CD8-positive, alpha-beta memory T cell (primary cell): ENCODE measurements at places on chromosomes 11 and 22. TPM values are rescaled to one million over a fixed set of nuclear protein-coding genes. Genes with fewer than 3 reads are reported as not detected.

- H3K27ac ChIP-seq, result no peak within 1 kb of the TSS
- DNase-seq, result no peak
- H3K36me3 ChIP-seq, result no peaks in the 10 kb centered on the region
- no peak within 1 kb of the TSS for H3K4me3 ChIP-seq
- H3K4me1 ChIP-seq, result no peaks in the 10 kb centered on the region
These were observed at the start of gene SULT4A1 for GRCh38 chr22:43862074-43862881. TSS of gene SULT4A1 (minus strand) at chr22:43862513. CDS start at chr22:43862382, 131 bp downstream.

The IGLL1 gene
- polyA plus RNA-seq, result not detected

- peaks cover 6% of the 10 kb centered on the region for H3K27me3 ChIP-seq
- H3K4me1 ChIP-seq, result no peaks in the 10 kb centered on the region
- H3K36me3 ChIP-seq, result no peaks in the 10 kb centered on the region
- no peak overlapping the region for H3K27ac ChIP-seq
- H3K4me3 ChIP-seq, result no peak overlapping the region
- DNase-seq, result no peak
These were observed 85.0 kb upstream of the EIF3D start for GRCh38 chr22:36613958-36614357.

The EHF gene
- not detected for polyA plus RNA-seq

The SMIM35 gene
- 2.4 TPM for polyA plus RNA-seq

DNA sequence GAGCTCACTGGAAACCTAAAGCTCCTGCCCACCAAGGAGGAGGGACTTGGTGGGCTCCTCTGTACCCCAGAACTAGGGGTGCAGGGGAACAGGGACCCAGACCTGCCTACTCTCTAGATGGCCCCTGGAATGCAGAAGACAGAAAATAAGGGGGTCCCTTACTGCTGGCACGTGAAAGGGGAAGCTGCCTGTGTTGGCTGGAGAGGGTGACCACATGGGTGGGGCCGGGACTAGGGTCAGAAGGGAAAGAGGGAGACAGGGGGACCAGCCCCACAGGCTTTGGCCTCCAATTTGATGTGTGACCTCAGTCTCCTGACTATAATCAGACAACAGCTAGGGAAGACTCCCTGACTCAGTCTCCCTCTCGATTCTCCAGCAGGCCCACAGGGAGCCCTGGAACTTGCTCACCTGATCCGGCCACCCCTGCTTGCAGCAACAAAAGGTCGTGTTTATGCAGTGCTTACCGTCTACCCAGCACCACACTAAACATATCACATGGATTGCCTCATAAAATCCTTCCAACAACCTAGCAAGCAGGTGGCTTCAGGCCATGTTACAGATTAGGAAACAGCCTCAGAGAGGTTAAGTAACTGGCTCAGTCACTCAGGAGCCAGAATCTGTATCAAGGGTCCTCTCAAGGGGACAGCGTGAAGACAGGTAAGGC lies 10.2 kb downstream of the ARAP1 start:
- no peak overlapping the region for H3K4me3 ChIP-seq
- H3K27me3 ChIP-seq, result no peaks in the 10 kb centered on the region
- peaks cover 76% of the 10 kb centered on the region for H3K4me1 ChIP-seq
- H3K27ac ChIP-seq, result peak overlapping the region; percentile 20

DNA sequence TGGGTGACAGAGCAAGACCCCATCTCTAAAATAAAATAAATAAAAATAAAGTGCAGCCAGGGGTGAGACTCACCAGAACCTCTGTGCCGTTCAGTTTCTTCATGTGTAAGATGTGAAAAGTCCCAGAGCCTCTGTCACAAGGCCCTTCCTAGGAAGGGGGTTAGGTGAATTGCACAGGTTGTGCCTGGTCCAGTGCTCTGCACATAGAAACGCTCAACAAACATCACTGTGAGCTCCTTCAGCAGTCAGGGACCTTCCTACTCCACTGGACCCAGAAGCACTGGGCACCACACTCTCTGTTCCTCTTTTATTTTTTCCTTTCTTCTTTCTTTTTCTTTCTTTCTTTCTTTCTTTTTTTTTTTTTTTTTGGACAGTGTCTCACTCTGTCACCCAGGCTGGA lies 22.3 kb downstream of the MRPL21 start:
- H3K36me3 ChIP-seq, result no peaks in the 10 kb centered on the region
- no peak for DNase-seq
- no peak overlapping the region for H3K4me3 ChIP-seq
- H3K27ac ChIP-seq, result no peak overlapping the region

GRCh38 chr11:44572884-44573283 lies 7.4 kb downstream of the CD82 start:
- peaks cover 96% of the 10 kb centered on the region for H3K4me1 ChIP-seq
- no peak for DNase-seq
- H3K27me3 ChIP-seq, result no peaks in the 10 kb centered on the region
- no peaks in the 10 kb centered on the region for H3K36me3 ChIP-seq

- H3K4me3 ChIP-seq, result no peak overlapping the region
- H3K27me3 ChIP-seq, result no peaks in the 10 kb centered on the region
- no peak overlapping the region for H3K27ac ChIP-seq
- no peaks in the 10 kb centered on the region for H3K36me3 ChIP-seq
- no peak for DNase-seq
- no peaks in the 10 kb centered on the region for H3K4me1 ChIP-seq
These were observed 6.1 kb upstream of the APOA5 start for GRCh38 chr11:116797816-116798215.

GRCh38 chr11:33521384-33521783 lies 179.2 kb downstream of the C11orf91 start:
- DNase-seq, result no peak
- no peaks in the 10 kb centered on the region for H3K27me3 ChIP-seq
- no peak overlapping the region for H3K4me3 ChIP-seq
- no peaks in the 10 kb centered on the region for H3K4me1 ChIP-seq
- H3K27ac ChIP-seq, result no peak overlapping the region

GRCh38 chr11:91749251-91749650 lies 475.4 kb upstream of the FAT3 start:
- H3K36me3 ChIP-seq, result no peaks in the 10 kb centered on the region
- no peak for DNase-seq
- H3K4me3 ChIP-seq, result no peak overlapping the region
- H3K27me3 ChIP-seq, result no peaks in the 10 kb centered on the region
- no peaks in the 10 kb centered on the region for H3K4me1 ChIP-seq

DNA sequence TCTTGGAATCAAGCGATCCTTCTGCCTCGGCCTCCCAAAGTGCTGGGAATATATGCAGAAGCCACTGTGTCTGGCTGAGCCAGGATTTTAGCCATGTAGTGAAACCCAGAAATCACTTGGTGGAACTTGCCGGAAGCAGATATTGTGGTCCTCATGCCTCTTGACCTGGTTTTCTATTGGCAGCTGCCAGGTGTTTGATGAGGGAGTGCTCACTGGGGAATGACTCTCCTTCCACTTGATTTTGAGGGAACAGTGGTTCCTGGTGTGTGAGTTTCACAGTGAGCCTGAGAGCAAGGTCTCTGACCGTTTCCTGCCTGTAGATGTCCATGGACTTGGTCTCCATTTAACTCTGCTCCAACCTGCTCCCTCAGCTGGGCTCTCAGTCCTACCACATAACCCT lies 34.7 kb upstream of the ELF5 start:
- no peaks in the 10 kb centered on the region for H3K36me3 ChIP-seq
- DNase-seq, result no peak
- no peaks in the 10 kb centered on the region for H3K4me1 ChIP-seq
- no peak overlapping the region for H3K4me3 ChIP-seq
- H3K27me3 ChIP-seq, result no peaks in the 10 kb centered on the region
- H3K27ac ChIP-seq, result no peak overlapping the region
